GM13976 (cell line): ENCODE measurements at places on chromosomes 11 and 22.

- peak; percentile 8 for DNase-seq
Measured at GRCh38 chr11:69682681-69683326, 7.7 kb upstream of the LTO1 start.

GRCh38 chr22:34105461-34106062, 185.3 kb upstream of the LARGE1 start:
- peak; percentile 36 for DNase-seq

GRCh38 chr22:42842658-42843370, 14.3 kb downstream of the ARFGAP3 start:
- no peak for DNase-seq

- DNase-seq, result no peak
Measured at GRCh38 chr11:120331301-120331996, 4.8 kb upstream of the ARHGEF12 start.

DNA sequence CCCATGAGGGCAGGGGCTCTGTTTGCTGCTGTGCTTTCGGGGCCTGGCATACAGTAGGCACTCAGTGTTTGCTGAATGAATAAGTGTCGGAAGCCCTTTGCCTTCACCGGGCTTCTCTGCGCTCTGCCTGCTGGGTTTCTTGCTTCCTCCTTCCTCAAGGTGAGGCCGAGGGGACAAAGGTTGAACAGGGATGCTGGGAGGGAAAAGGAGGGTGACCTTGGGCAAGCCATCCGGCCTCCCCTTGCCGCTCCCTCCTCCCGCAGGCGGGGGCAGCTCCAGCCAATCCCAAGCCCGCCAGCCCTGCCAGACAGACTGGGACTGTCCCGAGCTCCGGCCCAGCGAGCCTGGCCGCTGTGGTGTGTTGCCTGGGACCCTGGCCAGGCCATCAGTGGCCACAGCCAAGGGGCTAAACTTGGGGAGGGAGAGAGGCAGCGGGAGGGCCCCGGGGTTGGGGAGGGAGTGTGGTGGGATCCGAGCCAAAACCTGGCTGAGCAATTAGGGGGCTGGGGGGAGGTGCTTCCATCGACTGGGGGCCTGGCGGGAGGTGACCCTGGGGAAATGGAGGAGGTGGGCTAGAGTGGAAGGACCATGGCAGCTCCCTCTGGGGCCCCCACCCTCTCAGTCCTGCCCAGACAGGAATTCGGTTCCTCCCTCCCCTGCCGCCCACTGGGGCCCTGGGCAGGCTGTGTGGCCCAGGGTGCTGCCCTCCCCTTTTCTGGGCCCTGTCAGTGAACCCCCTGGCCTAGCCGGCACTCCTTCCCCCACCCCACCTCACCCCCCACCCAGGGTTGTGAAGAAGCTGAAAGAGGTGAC, 3.4 kb upstream of the RCOR2 start:
- DNase-seq, result peak; percentile 40

- no peak for DNase-seq
Measured at GRCh38 chr11:61080526-61080925, 21.8 kb upstream of the CD5 start.
